Upper lobe of left lung (tissue), 6 donors: ENCODE measurements at places on chromosomes 7 and 10. TPM values are rescaled to one million over a fixed set of nuclear protein-coding genes. Genes with fewer than 3 reads are reported as not detected.

- H3K27ac ChIP-seq, result no peak overlapping the region
- no peaks in the 10 kb centered on the region for H3K4me1 ChIP-seq
- H3K4me3 ChIP-seq, result no peak overlapping the region
- H3K27me3 ChIP-seq, result no peaks in the 10 kb centered on the region
Measured at GRCh38 chr7:6419310-6419773, 28.4 kb downstream of the DAGLB start.

- no peaks in the 10 kb centered on the region for H3K27me3 ChIP-seq
- DNase-seq, result no peak
- no peaks in the 10 kb centered on the region for H3K36me3 ChIP-seq
- no peaks in the 10 kb centered on the region for H3K4me1 ChIP-seq
Measured at GRCh38 chr7:23443974-23444373, 26.3 kb downstream of the IGF2BP3 start.

The ADAP1 gene
- 43.1 TPM for total RNA-seq

The NKX1-2 gene
- total RNA-seq, result not detected

DNA sequence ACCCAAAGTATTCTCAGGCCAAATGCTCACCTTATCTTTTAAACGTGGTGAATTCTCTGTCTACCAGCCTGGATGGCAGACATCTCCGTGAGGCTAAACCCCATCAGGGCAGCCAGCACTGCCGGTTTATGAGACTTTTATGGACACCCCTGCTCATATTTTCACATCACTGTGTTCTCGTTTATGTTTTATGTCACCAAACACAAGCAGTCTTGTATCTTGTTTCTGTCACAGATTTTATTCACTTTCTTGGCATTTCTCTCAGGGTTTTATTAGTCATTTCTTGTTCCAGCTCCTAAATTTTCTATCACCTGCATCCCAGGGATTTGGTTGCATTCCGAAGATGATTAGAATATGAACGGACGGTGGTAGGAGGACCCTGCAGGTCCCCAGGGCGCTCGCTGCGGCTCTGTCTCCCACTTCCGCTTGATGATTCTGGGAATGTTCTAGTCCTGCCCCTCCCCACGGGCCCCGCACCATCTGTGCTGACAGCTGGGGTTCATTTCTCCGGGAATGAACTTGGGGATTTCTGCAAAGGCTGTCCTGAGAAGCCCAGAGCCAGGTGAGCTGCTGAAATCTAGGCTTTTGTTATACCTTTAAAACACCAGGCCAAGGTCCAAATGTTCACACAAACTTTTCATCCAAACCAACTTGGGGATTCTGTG lies 217.6 kb downstream of the GFRA1 start:
- no peaks in the 10 kb centered on the region for H3K4me1 ChIP-seq
- H3K4me3 ChIP-seq, result no peak overlapping the region
- no peaks in the 10 kb centered on the region for H3K36me3 ChIP-seq
- no peaks in the 10 kb centered on the region for H3K27me3 ChIP-seq

DNA sequence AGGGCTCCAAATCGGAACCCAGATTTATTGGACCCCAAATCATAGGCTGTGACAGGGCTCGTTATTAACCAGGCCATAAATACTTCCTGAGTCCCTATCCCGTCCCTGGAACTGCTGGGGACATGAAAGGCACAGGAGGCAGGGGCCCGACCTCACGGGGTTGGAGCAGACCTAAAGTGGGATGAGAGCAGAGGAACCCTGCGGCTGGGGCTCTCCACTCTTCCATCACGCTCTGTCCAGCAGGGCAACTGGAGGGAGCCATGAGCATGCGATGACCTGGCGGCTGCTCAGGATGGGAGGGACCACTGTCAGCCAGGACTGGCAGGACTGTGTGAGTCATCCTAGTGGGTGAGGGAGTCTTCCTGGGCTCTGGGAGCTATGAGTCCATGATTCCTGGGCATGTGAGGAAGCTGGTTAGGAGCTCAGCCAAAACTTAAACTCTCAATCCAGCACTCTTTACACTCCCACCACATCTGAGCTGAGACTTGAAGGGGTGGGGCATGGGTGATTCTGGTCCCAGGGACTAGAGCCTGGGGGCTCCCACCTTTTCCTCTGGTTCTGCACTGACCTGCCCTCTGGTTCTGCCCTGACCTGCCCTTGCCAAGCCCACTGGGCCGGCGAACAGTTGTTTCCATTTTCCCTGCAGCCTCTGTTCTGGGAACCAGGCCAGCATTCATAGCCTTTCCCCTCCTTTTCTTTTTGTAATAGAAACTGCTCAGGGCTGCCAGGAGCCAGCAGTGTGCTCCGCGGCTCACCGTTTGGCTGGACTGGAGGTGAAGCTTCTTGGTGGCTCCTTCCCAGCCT lies 47.1 kb downstream of the SYPL1 start:
- H3K36me3 ChIP-seq, result no peaks in the 10 kb centered on the region
- peak overlapping the region; percentile 36 for H3K4me3 ChIP-seq
- peak overlapping the region; percentile 60 for H3K27ac ChIP-seq
- no peaks in the 10 kb centered on the region for H3K27me3 ChIP-seq

The ARMC3 gene
- total RNA-seq, result 56.6 TPM

- no peak overlapping the region for H3K27ac ChIP-seq
- DNase-seq, result no peak
- no peaks in the 10 kb centered on the region for H3K36me3 ChIP-seq
- no peaks in the 10 kb centered on the region for H3K27me3 ChIP-seq
- H3K4me1 ChIP-seq, result no peaks in the 10 kb centered on the region
Measured at GRCh38 chr10:7006566-7006965, 404.3 kb downstream of the SFMBT2 start.

GRCh38 chr7:81789406-81790119 lies 19.7 kb upstream of the HGF start:
- no peaks in the 10 kb centered on the region for H3K27me3 ChIP-seq
- no peak for DNase-seq
- peak overlapping the region; percentile 65 for H3K27ac ChIP-seq
- H3K36me3 ChIP-seq, result no peaks in the 10 kb centered on the region
- no peaks in the 10 kb centered on the region for H3K4me1 ChIP-seq

The CCDC146 gene
- 43.0 TPM for total RNA-seq

The ITPRID1 gene
- total RNA-seq, result 0.30 TPM

The LIPN gene
- total RNA-seq, result 0.91 TPM

GRCh38 chr10:2989292-2989947 lies 77.9 kb upstream of the PFKP start:
- H3K36me3 ChIP-seq, result no peaks in the 10 kb centered on the region
- no peaks in the 10 kb centered on the region for H3K27me3 ChIP-seq
- H3K4me3 ChIP-seq, result no peak overlapping the region

- no peaks in the 10 kb centered on the region for H3K27me3 ChIP-seq
- no peak for DNase-seq
- no peak overlapping the region for H3K27ac ChIP-seq
- H3K4me1 ChIP-seq, result no peaks in the 10 kb centered on the region
- H3K36me3 ChIP-seq, result no peaks in the 10 kb centered on the region
Measured at GRCh38 chr7:116028787-116029186, 1.8 kb downstream of the TFEC start.

The PON2 gene
- 181 TPM for total RNA-seq

The GNB2 gene
- 153 TPM for total RNA-seq

The NEUROD6 gene
- total RNA-seq, result not detected

DNA sequence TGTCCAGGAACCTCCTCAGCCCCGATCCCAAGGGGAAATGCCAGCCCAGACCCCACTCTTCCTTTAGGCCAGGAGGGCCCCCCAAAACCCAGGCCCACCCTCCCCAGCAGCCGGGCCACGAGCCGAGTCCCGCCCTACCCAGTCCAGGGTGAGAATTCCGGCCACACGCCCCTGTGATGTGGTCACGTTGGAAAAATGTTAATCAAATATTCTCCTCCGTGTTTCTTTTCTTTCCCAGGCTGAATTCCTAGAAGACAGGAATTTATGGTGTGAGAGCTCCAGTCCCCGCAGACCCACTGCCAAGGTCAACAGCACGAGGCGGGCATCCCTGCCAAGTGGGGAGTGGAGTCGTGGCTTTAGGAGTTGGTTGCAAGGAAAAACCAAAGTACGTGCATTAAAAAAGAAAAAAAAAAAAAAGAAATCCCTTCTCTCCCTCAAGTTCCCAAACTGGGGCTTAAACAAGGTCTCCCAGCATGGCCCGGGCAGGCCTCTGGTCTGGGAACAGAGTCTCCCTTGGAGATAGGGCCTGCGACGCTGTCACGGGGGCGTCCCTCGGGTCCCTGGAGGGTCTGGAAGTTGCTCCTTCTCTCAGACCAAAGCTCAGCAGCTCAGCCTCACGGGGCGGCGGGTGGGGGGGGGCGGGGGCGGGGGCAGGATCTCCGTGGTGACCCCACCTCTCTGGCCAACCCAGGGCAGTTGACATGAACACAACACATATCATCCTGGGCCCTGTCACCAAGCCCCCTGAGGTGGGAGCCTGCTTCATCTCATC lies 28.1 kb upstream of the ELN start:
- DNase-seq, result no peak
- H3K36me3 ChIP-seq, result no peaks in the 10 kb centered on the region
- H3K27me3 ChIP-seq, result no peaks in the 10 kb centered on the region
- peaks cover 8% of the 10 kb centered on the region for H3K4me1 ChIP-seq
- peak overlapping the region; percentile 72 for H3K27ac ChIP-seq

The ANTXRL gene
- total RNA-seq, result not detected

DNA sequence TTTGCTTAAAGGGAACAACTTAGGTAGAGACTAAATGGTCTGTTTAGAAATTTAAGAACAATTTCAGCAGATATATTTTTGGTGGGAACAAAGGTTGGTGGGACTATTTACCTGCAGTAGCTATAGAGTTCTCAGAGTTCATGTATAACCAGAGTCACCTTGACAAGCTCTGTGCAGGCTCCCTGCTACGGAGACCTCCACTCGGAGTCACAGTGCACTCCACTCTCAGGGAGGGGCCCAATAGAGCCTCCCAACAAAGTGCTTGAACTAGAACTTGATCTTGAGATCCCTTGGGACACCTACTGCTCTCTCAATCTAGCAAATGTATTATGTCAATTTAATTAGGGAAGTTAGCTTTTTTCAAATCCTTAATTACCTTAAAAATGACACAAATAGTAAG lies 2.3 kb downstream of the MYPN start:
- no peaks in the 10 kb centered on the region for H3K27me3 ChIP-seq
- H3K4me3 ChIP-seq, result no peak overlapping the region
- no peaks in the 10 kb centered on the region for H3K36me3 ChIP-seq
- no peak overlapping the region for H3K27ac ChIP-seq
- DNase-seq, result no peak

GRCh38 chr10:102115775-102116174 lies 4.4 kb downstream of the LDB1 start:
- H3K4me3 ChIP-seq, result peak overlapping the region; percentile 70
- H3K27me3 ChIP-seq, result no peaks in the 10 kb centered on the region
- peak overlapping the region; percentile 99 for H3K27ac ChIP-seq
- no peak for DNase-seq
- H3K4me1 ChIP-seq, result peaks cover 70% of the 10 kb centered on the region

DNA sequence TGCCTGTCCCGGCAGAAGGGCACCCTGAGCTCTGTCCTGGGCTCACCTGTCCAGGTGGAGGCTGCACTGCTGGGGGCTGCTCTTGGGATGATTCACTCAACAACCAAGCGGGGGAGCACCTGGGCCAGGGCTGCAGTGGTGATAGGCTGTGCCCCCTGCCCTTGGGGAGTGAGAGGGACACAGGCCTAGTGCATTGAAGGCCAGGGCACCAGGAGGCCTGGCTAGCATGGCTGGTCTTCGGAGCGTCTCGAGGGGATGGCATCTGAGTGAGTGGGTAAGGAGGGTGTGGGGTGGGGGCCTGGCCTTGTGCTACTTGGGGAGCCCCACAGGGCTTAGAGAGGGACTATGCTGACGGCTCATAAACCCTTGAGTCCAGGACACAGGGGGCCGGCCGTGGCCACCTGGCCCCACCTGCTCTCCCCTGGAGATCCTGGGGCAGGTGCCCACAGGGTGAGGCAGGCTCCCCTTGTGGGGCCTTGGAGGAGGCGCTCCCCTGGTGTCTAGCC lies 3.1 kb downstream of the PWWP2B start:
- H3K4me3 ChIP-seq, result no peak overlapping the region
- no peak for DNase-seq
- H3K36me3 ChIP-seq, result peaks cover 6% of the 10 kb centered on the region
- H3K27me3 ChIP-seq, result no peaks in the 10 kb centered on the region

The CC2D2B gene
- total RNA-seq, result 0.94 TPM

DNA sequence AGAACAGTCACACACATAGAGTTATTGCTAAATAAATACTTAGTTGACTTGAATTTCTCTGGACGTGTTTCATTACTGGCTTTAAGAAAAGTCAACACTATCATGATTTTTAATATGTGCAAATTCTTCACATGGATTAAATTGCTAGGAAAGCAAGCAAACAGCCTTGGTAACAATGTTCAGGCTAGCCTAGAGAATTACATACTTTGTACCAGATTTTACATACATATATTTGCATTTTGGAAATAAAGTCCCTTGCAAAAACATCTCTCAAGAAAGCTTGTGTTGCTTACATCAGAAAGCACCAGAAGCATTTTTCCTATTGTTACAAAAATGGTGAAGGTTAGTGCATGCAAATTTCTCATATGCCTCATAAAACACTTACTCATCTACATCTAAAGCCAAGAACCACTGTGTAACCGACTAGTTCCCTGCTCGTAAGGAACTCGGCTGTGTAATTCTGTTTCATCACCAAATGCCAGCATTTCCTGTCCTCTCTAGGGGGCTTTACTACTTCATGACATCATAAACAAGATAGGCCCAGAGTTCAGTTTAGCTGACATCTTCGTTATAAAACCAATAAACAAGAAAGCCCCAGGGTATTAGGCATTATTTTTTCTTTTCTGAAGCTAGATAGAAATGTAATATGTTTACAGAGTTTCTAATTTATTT lies 87.8 kb downstream of the CFAP58 start:
- H3K4me3 ChIP-seq, result no peak overlapping the region
- H3K27ac ChIP-seq, result no peak overlapping the region
- H3K36me3 ChIP-seq, result no peaks in the 10 kb centered on the region
- no peaks in the 10 kb centered on the region for H3K4me1 ChIP-seq
- DNase-seq, result no peak
- no peaks in the 10 kb centered on the region for H3K27me3 ChIP-seq

The TCF7L2 gene
- total RNA-seq, result 23.0 TPM

DNA sequence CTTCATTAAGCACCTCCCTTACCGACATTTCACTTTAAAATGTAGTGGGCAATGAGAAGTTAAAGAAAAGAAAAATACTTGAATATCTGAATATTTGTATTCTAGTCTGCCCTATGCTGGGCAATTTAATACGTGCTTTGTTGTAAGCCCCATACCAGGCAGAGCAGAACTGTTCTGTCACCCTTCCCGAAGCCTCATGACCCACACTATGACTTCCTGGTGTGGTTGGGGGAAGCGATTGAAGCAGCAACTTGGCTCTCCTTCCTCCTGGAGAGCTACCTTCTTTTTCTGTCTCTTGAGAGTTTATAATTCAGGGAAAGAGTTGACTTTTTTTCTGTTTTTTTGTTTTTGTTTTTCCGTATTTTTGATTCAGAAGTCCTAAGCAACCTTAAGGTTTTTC lies 243.7 kb downstream of the INHBA start:
- no peaks in the 10 kb centered on the region for H3K4me1 ChIP-seq
- no peaks in the 10 kb centered on the region for H3K27me3 ChIP-seq
- no peaks in the 10 kb centered on the region for H3K36me3 ChIP-seq
- no peak for DNase-seq

The PAX2 gene
- total RNA-seq, result not detected

DNA sequence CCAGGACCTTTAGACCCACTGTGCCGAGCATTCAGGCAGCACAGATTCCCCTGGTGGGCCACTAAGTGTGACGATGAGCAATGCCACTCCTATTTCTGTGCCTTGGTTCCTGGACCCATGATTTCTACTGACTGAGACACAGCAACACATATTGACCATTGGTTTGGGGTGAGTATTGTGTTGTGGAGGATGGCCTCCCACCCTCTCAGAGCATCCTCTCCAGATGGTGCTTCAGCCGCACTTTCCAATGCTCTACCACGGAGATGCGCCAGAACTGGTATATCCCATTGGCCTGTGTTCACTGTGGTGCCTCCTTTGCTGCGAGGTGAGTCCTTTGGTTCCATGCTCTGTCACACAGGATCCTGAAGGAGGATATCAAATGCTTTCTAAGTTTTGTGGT lies 10.1 kb upstream of the GDF10 start:
- no peak overlapping the region for H3K4me3 ChIP-seq
- no peaks in the 10 kb centered on the region for H3K27me3 ChIP-seq
- no peak for DNase-seq
- no peak overlapping the region for H3K27ac ChIP-seq
- H3K4me1 ChIP-seq, result no peaks in the 10 kb centered on the region
- no peaks in the 10 kb centered on the region for H3K36me3 ChIP-seq
